ENCODE measurements at places on chromosomes 4 and X. TPM values are rescaled to one million over a fixed set of nuclear protein-coding genes. Genes with fewer than 3 reads are reported as not detected.

Gene HNRNPH2
- polyA plus RNA-seq: 88.3 TPM

Gene OTC
- not detected for polyA plus RNA-seq

Gene FHDC1
- not detected for polyA plus RNA-seq

DNA sequence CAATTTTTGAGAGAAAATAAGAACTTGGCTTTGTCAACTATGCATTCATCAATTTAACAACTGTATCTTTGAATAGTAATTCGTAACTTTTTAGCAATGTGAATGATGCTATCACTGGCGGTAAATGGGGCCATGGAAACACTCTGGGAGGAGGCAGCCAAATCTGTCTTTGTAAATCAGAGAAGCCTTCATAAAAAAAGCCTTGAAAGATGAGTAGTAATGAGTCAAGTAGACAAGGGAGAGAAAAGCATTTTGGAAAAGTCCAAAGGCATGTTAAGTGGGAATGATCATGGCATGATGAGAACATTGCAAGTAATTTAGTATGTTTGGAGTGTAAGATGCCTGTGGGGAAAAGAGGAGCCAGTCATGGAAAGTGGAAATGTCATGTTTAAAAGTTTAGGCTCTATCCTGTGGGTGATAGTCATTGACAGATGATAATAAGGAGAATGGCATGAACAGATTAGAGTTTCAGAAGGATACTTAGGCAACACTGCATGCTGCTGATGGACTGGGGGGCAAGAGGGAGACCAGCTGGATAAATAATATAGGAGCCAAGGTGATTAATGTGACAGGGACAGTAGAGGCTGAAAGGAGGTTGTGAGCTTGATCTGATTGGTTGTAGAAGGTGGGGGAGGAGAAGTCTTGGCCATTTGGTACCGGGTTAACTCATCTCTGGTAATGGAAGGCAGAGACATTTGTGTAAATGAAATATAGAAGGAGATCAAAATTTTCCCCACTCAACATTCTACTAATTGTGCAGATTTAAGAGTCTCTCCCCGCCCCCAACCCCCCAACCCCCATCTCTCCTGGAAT is 16.3 kb downstream of the SPRY1 start:
- no peak for DNase-seq

- DNase-seq: no peak
These were observed 1.3 kb downstream of the GALNTL6 start for GRCh38 chr4:171814545-171814944.

GRCh38 chr4:185513489-185514181 is 21.7 kb downstream of the PDLIM3 start:
- DNase-seq: no peak

GRCh38 chrX:44062840-44063239 is 89.7 kb upstream of the NDP start:
- no peak for DNase-seq

- no peak for DNase-seq
These were observed 12.0 kb downstream of the P2RY10 start for GRCh38 chrX:78957049-78957767.
